ENCODE measurements at places on chromosomes 4 and X.

DNA sequence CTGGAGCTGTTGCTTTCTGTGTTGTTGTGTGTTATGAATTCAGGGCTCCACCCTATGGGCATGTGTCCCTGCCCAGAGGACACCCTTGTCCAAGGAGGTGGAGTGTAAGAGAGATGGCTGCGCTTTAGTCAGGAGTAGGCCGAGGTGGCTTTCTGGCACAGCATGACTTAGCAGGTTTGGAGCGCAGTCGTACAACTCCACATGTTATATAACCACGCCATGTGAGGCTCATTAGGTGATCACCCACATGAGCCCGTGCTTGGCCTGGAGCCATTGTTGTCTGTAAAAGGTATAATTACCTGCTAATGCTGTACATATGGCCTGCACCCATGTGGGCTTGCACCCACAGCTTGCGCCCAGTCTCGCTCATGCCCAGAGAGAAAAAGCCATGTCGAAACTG, 15.8 kb upstream of the ANAPC4 start:
- no peak for ATAC-seq

DNA sequence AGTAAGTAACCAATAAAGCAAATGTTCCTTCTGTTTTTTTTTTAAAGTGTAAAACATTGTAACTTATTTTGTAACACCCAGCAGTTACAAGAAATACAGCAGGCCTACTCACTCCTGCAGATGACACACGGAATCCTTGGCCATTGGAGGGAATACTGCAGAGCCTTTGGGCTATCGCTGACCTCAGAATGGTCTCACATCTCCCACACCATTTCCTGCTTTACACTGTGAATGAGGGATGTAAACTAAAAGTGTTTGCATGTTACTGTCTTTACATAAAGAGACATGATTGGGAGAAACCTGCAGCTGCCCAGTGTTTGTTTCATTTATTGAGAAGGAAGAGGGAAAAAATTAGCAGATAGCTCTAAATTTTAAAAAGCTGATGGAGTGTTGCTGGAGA, 64.1 kb downstream of the USP46 start:
- ATAC-seq = no peak

DNA sequence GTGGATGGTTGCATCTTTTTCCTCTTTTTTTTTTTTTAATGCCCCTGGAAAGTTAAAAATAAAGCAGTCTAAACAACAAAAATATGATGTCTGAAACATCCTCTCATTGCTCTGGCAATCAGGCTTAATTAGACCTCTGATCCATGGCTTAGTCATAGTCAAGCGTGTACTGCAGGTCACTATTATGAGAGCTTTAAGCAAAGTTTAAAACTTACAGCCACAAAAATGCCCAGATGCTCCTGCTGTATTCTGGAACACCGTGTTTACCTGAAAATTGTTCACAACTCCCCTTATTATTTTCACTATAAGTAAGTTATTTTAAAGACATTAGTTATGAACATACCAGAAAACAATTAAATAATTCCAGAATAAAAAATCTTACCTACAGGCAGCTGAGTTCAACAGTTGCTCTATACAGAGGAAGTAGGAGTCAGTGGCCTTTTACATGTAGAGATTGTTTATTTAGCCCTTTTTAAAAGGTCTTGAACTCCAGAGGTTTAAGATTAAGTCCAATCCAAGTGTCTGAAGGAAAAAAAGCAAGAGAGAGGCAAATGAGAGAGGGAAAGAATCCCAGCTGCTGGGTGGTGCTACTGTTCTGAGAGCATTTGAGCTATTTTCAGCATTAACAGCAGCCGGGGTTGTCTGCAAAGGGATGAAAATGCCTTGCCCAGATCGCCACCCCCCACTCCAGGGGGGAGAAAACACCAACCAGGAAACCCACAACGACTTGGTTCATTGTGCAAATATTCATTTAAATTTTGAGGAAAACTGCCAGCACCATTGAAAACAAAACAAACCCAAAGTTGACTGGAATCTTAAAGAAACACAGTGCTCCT, 36.9 kb downstream of the SORBS2 start:
- no peak for ATAC-seq

DNA sequence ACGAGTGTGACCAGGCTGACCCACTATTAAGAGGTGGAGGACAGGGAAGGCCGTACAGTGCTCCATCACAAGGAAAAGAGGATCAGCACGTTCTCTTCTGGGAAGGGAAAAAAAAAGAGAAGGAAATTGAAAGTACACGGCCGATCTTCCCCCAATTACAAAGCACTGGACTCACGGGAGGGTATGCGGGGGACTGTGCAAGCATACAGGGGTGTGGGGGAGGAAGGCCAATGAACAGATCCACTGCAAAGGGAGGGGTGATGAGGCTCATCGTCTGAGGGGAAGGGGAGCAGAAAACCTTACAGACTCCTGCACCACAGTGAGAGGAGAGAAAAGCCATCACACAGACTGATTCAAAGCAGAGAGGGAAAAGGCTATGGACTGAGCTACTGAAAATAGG, 1.1 kb downstream of the ELK1 start:
- ATAC-seq = no peak

GRCh38 chr4:71187404-71188155, 151.2 kb upstream of the SLC4A4 start:
- ATAC-seq = peak; percentile 52

DNA sequence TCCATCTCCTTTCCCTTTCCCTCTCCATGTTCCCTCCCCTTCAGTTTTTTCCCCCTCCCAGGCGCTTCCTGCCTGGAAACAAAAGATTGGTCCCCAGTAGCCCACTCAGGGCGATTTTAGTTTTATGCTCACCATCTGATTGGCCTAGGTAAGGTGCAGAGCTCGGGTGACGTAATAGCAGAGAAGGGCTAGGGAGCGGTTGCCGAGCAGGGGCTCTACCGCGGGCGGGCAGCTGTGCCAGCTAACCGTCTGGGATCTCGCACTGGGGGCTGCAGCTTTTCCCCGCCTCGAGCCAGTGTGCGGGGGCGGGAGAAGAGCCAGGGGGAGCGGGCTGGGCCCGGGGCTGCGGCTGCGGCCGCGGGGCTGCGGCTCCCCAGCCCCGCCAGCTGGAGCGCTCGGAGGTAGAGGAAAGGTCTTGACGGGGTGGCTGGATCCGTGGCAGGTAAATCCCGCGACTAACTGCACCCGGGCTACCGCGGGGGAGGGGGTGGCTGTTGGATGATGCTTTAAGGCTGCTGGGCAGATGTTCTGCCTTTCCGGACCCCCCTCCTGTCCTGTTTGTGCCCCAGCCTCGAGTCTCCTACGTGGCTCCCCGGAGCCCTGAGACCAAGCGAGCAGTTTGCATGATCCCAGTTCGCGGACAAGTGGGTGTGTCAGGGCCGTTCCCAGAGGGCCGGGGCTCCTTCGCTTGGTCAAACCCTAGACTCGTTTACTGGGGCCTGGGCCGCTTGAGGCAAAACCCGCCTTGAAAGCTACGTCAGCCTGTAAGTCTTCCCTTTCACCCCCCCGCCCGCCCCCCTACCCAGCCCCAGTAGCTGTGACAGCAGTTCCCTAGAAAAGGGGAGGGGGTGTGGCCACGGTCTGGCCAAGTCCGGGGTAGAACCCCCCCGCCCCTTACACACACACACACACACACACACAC, at the start of gene PAK3:
Gene PAK3, plus strand, starts transcription at position 218 of the 922 bp plus-strand sequence. CDS start 26,913 bp downstream, outside the sequence.
- ATAC-seq = peak; percentile 95

DNA sequence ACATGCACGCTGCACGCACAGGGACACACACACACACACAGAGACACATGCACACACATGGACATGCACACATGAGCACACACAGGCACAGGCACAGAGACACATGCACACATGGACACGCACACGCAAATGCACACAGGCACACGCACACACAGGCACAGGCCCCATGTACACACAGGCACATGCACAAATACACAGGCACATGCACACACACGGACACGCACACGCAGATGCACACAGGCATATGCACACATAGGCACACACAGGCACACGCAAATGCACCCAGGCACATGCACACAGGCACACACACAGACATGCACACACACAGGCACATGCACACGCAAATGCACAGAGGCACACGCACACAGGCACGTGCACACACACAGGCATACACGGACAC, 30.3 kb upstream of the HTRA3 start:
- no peak for ATAC-seq

DNA sequence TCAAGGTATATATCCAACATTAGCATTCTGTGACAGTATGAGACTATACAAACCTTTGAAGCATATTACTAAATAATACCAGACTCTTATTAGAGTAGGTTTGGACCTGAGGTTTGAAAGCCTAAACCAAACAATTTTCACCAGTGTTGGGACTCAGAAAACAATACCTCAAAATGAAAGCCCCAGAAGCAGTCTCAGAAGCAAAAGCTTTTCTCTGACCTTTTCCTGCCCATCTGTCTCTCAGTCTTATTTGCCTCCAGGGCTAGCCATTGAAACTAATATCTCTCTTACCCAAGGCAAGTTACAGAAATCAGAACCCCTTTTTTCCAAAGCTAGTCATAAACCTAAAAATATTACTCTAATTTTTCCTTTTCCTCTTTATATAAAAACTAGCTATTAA, 163.3 kb downstream of the PTCHD1 start:
- ATAC-seq = no peak

GRCh38 chrX:49054073-49054762, 4.6 kb upstream of the CCDC120 start:
- ATAC-seq = no peak

GRCh38 chrX:153622661-153623309, 23.8 kb upstream of the CCNQ start:
- ATAC-seq = no peak

DNA sequence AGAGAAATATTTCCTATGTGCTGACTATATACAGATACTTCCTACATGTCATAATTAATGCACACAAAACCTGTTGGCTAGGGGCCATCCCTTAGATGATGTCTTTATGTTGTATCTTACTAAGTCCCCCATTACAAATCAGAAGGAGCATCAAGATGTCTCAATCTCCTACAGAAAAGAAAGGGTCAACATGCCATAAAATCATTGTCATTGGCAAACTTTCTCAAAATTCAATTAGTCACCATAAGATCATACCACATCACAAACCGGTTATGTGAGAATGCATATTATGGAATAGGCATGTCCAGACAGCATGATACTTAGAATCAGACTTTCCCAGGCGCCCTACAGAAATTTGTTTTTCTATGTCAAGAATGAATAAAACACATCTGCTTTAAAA, 175.2 kb upstream of the TET2 start:
- ATAC-seq = no peak

Measured in motor neuron (in vitro differentiated cells).